Substantia nigra (tissue), 51 donors: ENCODE measurements at places on chromosomes 4 and X.

DNA sequence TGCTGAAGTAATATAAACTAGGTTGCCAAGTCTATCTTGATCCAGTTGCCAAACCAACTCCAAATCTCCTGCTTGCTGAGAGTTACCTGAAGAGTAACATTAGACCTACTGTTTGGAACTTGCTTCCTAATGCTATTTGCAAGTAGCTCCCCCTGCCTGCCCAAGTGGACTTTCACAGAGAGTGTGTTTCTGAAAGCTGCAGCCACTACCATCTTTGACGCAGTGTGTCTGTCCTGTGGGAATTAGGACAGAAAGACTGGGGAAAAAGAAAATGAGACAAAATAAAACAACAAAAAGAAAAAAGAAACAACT is 195.0 kb upstream of the HS3ST1 start:
- DNase-seq: no peak

GRCh38 chrX:149948016-149948415 is 9.7 kb upstream of the EOLA2 start:
- DNase-seq: no peak

DNA sequence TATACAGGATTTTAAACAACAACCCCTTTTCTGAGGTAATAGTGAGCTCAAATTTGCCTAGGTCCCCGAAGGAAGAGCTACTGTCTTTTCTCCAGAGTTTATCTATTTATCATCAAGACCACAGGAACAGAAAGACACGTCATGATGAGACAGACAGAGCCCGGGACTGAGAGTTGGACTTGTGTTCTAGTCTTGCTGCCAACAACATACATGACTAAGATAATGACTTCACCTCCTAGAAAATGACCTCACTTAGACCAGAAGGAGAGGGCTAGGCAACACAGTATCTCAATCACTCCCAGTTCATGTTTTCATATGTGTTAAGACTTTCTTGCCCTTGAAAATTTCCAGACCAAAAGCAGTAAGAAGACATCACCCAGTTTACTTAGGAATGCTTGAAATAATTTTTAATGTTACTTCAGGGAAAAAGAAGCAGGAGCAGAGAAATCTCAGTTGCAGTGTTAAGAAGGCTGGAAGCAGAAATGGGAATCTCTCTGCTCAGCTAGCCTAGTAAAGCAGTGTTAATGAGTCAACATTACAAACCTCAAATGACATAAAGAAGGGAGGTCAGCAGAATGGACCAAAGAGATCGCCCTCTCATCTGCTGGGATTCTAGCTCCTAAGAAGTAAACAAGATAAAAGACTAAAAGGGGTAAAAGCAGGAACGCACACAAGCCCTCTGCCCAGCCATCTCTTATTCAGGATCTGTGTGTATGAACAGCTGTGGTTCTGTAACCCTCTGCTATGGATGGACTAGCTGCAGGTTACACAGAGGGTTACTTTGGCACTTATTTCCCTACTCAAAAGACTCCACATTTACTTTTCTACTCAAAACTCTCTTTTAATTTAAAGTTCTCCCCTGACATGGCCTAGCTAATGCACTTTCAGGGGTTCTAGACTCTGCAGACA is 24.8 kb downstream of the PDGFC start:
- no peak for DNase-seq

DNA sequence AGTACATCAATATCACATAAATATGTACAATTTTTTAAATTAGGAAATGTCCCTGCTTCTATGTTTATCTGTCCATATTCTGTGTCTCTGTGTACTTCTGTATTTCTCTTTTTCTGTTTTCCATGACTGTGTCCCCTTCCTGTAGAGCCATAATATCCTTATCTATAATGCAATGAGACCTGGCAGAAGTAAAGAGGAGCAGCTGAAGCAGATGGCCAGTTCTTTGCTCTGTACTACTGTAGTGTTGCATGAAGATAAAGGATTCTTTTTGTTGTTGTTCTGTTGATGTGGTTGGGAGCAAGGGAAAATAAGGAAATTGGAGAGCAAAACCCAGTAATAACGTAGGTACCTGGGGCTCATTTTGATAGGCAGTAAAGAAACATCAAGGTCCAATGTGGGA is 301.7 kb downstream of the ADGRL3 start:
- DNase-seq: no peak

DNA sequence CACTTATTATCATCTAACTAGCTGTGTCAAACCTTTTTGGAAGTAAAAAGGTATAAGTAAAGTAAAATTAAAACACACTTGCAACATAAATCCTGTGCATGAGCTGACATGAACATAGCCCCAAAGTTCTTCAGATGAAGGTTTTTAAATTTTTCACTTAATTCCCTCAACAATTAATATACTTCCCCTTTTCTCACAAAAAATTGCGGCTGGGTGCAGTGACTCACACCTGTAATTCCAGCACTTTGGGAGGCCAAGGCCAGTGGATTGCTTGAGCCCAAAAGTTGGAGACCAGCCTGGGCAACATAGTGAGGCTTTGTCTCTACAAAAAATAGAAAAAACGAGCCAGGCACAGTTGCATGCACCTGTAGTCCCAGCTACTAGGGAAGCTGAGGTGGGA is 16.8 kb downstream of the RASGEF1B start:
- no peak for DNase-seq

DNA sequence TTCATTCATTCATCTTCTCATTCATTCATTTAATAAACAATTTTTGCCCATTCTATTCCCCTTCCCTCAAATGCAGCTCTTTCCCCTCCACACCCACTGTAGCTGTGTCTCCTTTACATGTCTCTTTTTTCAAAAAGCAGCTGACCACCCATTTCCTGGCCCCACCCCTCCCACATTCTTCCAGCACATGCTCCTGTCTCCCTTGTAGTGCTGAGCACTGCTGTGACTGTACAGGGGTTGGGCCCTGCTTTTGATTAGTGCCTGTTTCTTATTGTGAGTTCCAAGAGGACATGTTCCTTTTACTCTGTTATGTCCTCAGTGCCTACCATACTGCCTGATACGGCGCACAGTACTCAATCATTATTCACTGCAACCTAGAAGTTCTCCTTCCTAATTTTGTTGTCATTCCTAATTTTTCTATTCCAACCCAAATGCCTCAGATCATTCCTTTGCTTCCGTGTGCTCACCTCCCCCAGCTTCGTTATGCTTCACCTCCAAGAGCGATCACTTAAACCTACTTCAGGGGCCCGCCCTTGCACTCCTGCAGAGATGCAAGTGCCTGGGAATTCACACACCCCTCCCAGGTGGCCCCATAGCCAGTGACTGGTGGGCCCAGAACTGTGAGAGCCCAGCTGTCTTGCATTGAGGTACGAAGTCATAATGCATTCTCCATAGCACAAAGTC is 152.2 kb downstream of the STK32B start:
- no peak for DNase-seq

- no peak for DNase-seq
Measured at GRCh38 chr4:52574036-52574435, 85.1 kb downstream of the USP46 start.

DNA sequence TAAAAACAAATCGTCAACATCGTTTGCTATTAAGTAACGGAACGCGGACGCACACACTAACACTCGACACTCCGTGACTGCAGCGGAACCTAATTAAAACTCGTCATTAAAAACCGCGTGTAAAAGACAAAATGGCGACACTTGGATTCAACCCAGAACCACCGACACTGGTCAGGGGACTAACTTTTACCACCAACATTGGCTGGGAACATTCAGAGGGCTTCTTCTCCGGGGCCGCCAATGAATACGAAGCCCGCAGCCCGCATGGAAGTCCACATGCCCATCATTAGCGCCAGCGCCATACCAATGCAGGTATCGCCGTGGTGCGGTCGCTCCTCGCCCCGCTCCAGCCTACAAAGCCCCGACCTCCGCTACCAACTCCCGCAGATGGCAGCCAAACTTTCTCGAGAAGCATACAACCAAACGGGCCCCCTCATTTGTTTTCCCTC is 498 bp downstream of the RBMX start:
- DNase-seq: no peak

DNA sequence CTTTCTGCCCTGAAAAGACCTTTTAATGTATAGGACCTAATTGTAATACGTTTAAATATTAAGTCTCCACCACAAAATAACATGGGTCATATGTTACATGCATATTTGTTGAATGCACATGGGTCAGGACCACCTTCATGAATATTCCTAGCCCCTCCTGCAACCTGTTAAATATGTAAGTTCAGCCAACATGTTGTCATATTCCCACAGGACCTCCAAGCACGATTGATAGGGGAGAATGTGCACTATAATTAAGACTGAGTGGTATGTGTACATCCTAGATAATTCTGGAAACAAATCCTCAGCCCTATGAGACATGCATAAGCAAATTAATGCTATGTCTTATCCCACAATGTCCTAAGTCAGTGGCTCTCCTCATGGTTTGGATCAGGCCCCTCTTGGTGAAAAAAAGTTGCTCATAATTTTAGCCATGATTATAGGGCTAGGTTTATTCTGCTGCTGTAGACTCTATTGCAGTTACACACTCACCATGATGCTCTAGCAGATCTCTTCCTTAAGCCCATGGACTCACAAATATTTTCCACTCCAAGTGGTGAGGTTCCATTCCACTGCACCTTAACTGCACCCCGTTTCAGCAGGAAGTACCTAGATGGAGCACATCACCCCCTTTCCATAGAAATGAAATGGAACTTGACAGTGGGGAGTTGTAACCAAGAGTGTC is 10.2 kb downstream of the TIGD2 start:
- no peak for DNase-seq

DNA sequence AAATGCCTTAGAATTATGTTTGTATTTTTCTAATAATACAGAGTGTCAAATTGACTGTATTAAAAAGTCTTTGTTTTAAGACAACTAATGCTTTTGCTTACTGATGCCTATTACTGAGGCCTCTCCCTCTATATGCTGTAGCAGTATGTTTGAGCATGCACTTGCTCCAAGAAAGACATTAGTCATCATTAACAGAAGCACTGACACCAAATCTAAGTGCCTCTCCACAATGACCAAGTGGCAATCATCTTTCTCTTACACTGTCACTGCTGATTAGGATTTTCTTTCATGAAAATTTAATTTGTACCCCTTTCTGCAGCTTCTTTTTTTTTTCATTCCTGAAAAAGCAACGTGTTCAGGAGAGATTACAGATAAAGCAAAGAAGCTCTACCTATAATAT is 11.1 kb upstream of the MAB21L2 start:
- no peak for DNase-seq

- DNase-seq: no peak
Measured at GRCh38 chrX:129227366-129227765, 295.9 kb downstream of the SMARCA1 start.

DNA sequence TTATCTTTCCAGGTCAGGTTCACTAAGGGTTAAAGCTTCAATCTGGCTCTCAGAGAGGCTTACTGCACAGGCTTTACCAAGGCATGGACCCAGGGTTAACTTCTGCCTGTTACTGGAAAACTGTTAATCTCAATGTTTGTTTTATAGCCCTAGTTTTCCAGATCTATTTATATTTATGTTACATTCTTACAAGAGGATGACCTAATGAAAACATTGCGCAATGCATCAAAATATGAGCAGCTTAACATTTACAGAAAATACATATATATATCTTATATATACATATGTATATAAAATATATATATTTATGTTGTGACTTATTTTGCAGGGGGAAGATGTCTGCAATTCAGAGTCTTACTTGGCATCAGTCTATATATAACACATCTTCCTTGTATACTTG is 112.3 kb downstream of the PCDH19 start:
- DNase-seq: no peak

GRCh38 chr4:122906859-122907305 is 15.5 kb downstream of the NUDT6 start:
- DNase-seq: no peak

DNA sequence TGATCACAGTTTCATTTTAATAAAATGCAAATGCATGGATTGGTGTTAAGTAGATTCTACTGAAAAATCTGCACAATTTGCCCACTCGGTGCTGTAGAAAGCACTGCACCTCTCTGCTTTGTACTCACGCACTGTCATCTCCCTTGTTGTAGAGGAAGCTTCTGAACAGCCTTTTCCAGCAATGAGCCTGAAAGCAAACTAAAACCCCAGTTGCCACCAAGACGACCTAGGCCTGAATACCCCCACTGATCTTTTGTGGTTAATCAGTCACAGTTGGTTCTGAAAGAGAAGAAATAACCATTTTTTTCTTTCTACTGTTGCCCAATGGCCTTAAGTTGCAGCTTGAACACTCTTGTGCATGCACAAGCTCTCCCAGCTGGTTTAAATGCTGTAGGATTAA is 229.8 kb downstream of the NLGN4X start:
- no peak for DNase-seq

DNA sequence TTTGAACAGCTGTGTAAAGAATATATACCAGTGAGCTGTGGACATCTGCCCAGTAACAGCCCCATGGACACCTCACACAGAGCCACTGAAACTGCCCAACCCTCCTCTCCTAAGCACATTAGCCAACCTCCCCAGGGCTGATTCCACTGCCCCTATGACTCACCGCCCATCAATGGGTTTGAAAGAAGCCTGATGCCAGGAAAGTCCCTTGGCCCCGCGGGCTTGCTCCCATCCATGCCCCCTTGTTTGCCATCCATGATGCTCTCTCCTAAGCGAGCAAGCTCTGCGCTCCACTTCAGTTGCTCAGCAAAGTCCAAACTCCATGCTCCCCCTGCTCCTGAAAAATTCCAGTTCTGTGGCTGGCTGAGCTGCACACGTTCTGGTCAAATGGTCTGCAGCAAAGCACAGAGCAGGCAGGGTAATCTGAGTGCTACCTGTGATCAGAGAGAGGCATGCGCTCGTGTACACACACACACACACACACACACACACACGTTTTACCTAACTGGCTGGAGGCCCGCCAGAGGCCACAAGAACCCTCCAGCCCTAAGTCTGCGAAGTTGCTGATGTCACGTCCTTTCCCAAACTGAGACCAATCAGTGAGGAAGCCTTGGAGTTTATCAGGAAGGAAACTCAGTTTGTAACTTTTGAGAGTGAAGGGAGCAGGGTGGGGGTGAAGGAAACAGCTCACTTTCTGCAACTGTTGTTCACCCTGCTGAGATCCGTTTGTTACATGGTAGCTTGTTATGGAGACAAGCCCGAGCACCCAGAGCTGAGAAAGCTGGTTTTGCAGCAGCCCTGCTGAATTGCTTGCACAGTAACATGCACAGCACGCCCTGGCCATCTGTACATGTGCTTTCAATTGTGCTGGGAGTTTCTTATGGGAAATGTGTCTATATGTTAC is at the start of gene ASB9:
ASB9 (minus strand) TSS at position 466 of the 904 bp plus-strand sequence; CDS start at position 257, 209 bp downstream.
- DNase-seq: no peak

DNA sequence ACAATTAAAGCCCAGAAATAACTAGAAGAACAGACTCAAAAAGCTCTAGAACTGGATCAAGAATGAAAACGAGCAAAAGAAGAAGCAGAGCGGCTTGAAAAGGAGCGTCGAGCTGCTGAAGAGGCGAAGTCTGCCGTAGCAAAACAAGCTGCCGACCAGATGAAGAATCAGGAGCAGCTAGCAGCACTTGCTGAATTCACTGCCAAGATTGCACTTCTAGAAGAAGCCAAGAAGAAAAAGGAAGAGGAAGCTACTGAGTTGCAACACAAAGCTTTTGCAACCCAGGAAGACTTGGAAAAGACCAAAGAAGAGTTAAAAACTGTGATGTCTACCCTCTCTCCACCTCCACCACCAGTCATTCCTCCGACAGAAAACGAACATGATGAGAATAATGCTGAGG is 56.1 kb upstream of the PPP4R3C start:
- no peak for DNase-seq

- no peak for DNase-seq
Measured at GRCh38 chr4:64130907-64131306, 278.3 kb downstream of the TECRL start.
